ENCODE measurements at places on chromosomes 2 and 18.

- no peak for DNase-seq
Measured at GRCh38 chr2:203993011-203993410, 56.4 kb downstream of the ICOS start.

DNA sequence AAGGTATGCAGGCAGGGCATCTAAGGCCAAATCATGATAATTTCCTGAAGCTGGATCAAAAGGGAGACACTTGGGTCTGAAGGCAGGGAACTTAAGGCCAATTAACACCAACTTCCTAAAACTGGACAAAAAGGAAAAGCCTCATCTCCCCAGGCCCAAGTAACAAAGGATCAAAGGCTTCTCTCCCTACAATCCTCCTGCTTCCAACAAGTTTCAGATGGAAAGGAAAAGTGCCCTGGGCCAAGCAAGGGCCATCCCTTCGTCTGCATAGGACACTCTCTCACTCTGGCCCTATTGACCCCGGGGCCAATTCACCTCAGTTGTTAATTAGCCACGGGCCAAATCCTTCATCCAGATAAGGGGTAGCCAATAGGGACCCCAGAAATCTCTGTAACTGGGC is 1335.8 kb upstream of the CDH2 start:
- no peak for DNase-seq

GRCh38 chr2:14861181-14861580 is 228.7 kb downstream of the LRATD1 start:
- no peak for DNase-seq

DNA sequence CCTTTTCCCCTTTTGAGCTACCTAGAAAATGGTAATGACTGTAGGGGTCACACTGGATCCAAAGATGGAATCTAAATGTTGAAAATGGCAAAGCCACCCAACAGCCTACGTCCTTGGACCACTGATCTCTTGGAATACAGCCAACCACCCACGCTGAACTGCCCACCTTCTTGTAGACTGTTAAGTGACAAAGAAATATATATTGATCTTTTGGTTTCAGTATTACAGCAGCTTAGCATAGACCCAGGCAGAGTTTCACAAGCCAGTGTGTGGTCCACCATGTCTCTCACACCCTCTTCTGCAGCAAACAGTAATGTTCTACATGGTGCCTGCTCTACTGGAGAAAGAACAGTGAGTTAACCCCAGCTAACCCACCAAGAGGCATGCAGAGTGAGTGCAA is 20.2 kb downstream of the CACNB4 start:
- no peak for DNase-seq

DNA sequence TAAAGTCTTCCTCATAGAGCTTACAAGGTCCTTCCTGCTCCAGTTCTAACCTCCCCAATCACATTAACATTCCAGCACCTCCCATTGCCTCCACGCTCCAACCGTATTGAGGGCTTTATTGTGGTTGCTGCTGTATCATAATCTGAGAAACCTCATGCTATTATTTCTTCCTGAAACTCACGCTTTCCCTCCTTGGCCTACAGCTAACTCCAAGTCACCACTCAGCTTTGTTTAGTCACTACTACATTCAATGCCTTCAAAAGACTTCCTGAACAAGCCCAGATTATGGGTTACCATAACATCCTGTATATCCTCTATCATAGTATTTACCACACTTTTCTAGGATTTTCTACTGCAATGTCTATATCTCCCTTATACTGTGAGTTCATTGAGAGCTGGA is 230.4 kb downstream of the IKZF2 start:
- DNase-seq: no peak

DNA sequence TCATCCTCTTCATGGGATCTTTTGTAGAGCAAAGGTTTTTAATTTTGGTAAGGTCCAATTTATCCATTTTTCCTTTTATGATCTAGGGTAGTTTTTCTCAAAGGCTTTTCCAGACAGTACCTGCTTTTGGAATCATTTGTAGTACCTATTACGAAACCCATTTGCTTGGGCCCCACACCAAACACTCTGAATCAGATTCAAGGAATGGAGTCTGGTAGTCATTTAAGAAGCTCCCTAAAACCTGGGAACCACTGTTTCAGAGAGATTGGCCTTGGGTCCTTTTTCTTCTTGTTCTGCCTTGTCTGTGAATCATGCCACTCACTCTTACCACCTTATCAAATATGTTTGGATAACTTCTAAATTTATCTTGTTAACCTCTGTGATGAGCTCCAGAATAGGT is 40.3 kb downstream of the OSBPL6 start:
- peak; percentile 47 for DNase-seq

DNA sequence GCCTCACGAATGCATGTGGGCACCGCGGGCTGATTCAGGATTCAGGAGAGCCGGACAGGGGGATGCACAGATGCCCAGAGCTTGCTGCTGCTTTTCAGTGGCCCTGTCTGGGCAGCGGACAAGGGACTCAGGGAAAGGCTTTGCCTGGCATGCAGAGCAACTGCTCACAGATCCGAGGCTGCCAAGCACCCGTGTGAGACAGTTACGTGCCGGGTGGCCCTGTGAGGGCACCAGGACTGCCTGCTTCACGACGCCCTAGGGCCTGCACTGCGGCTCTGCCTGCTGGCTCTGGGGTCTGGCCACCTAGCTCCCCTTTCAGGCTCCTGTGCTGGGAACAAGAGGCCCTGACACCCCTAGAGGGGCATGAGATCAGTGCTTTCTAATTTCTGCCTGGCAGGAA is 221.4 kb upstream of the PXDN start:
- no peak for DNase-seq

DNA sequence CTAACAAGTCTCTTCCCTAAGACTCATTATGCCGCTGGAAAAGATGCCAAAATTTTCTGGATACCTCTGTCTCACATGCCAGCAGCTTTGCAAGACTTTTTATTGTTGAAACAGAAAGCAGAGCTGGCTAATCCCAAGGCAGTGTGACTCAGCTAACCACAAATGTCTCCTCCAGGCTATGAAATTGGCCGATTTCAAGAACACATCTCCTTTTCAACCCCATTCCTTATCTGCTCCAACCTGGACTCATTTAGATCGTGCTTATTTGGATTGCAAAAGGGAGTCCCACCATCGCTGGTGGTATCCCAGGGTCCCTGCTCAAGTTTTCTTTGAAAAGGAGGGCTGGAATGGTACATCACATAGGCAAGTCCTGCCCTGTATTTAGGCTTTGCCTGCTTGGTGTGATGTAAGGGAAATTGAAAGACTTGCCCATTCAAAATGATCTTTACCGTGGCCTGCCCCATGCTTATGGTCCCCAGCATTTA is 26.3 kb downstream of the DHRS9 start:
- peak; percentile 82 for DNase-seq

DNA sequence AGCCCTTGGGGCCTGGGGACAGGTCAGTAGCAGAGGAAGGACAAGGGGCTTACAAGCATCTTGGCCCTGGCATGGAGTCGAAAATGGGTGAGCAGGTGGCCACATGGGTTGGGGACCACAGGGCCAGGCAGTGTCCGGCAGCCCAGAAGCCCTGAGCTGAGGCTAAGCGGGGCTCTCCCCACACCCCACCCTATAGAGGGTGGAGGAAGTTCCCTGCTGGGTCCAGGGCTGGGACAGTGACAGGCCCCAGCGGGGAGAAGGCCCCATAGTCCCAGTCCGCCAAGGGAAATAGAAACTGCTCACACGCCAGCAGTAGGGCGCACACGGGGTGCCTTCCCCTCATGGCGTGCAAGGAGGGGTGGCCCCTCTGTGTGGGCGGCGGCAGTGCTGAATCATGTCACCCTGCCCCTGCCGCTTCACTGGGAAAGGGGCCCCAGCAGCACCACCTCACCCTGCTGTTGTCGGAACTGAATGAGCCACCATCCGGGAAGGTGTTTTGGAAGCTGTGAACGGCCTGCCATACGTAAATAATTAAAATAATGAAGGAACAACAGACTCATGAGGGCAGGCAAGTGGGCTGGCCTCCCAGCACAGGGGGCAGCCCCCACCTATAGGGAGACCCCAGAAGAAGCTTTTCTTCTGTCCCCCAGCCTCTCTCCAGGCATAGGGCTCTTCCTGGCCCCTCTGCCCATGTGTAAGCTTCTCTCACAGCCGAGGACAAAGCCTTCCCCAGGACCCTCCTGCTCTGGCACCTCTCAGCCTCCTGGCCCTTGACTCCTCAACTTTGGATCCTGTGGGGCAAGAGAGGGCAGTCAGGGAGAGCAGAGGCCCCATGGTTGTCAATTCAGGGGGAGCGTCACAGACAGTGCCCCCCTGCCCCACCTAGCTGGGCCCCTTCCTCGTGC is 12.7 kb upstream of the DUSP2 start:
- DNase-seq: peak; percentile 41

- DNase-seq: peak; percentile 28
Measured at GRCh38 chr18:44518091-44518615, 162.5 kb upstream of the SETBP1 start.

GRCh38 chr18:78525366-78526111 is 454.1 kb upstream of the SALL3 start:
- no peak for DNase-seq

DNA sequence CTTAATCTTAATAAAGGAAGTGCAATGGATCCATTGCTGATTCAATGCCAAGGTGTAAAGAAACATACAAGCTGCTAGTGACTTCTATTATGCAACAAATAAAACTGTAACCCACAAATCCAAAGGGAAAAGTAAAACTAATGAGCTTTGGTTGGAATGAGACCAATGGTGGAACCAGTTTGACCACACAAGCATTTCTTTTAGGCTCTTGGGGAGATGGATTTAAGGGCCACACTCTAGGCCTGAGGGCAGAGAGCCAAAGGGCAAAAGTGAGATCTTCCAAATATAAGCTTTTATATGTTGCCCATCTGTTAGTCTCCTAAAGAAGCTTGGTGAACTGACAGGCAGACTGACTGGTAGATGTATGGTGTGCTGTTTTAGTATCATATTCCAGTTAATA is 41.5 kb upstream of the MMADHC start:
- no peak for DNase-seq

DNA sequence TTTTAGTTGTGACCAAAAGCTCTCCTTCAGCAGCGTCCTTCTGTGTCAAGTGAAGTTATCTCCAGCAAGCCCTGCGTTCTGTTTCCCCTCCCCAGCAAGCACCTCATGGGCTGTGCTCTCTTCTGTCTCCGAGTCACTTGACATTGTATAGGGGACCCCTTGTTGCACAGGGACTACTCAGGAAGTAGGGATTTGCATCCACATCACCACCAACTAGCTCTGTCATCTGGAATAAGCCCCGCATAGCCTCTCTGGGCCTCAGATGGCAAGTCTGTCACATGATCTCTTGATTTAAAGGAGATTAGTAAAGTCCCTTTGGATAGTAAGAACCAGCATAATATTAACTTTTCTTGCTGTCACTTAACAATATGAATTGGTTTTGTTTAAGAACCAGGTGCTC is 32.0 kb upstream of the STPG4 start:
- no peak for DNase-seq

DNA sequence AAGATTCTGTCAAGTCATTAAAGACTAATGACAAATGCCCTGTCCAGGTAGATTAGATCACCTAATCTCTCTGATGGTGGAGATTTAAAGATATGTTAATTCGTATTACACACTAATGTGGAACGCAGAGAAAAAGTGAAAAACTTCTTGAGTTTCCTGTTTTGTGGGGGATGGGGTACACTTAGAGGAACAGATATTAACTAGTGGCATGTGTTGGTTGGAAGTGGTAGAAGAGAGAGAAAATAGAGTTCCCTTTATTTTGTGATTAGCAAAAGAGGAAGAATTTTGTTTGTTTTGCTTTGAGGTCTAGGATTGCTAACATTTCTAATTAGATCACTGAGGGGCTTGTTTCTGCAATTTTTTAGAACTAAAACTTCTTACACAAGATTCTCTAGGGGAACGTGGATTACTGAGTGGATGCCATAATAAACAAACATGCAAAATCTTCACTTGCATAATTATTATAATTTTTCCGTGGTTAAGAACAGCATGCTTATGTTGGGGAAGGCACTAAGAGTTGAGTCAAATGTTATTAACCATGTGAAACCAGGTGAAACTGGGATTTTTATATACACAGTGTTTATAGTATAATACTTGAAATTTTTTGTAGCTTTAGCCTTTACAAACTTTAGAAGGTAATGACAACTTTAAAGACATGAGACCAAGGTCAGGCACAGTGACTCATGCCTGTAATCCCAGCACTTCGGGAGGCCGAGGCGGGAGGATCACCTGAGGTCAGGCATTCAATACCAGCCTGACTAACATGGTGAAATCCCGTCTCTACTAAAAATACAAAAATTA is 97.4 kb upstream of the STK17B start:
- DNase-seq: no peak

DNA sequence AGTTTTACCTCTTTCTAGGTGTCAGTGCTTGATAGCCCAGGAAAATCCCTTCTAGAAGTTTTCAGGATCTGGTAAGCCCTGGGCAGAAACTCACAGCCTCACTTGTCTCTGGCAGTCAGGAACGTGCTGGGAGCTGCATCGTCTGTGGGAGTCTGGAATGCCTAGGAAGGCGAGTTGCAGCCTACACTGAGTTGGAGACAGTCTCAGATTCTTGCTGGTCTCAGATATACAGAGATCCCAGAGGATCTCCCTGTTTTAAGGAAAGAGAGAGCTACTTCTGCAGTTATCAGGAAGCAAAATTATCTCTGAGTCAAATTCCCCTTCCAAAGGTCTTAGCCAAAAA is 104.4 kb upstream of the CDC42EP3 start:
- peak; percentile 83 for DNase-seq

DNA sequence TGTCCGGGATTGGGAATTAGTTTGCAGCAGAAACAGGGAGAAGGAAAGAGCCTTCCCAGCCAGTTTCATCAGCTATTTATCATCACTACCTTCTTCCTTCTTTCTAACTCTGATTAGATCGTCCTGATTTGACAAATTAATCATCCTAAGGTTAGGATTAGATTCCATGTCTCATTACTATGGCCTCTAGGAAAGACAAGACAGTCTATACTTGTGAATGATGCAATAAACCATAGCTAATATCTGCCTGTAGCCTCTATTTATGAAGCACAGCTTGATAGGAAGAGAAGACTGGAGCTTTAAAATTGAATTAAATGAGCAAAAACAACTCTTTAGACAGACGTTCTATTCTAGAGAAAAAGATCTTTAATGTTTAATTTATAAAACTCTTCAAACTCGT is 25.2 kb upstream of the FRZB start:
- DNase-seq: no peak

GRCh38 chr18:77754475-77755044 is 504.9 kb downstream of the GALR1 start:
- no peak for DNase-seq

- DNase-seq: no peak
Measured at GRCh38 chr2:178531168-178531567, 50.9 kb downstream of the PLEKHA3 start.

- DNase-seq: no peak
Measured at GRCh38 chr18:6901286-6901926, 171.9 kb downstream of the ARHGAP28 start.

DNA sequence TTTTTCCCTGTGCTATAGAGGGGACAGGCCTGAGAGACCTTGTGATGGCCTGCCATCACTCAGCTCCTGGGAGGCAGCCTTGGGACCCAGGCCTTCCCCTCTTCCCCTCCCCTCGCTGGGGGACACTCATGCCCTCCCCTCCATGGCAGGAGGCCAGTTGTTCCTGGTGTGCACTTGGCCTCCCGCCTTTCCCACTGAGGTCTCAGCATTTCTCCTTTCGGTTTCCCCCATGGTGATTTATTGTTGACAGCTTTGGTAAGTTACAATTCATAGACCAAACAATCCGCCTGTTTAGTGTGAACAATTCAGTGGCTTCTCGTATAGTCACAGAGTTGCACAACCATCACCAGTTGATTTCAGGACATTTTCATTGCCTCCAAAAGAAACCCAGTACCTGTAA is 10.2 kb upstream of the CNDP1 start:
- peak; percentile 3 for DNase-seq

Measured in fibroblast of skin of right biceps (primary cell).